ENCODE measurements at places on chromosomes 12 and 14.

- no peak for DNase-seq
These were observed 27.6 kb upstream of the PPM1A start for GRCh38 chr14:60221457-60221856.

GRCh38 chr12:126776026-126776655, 1490.8 kb upstream of the TMEM132C start:
- DNase-seq: no peak

GRCh38 chr12:62252576-62252975, 7.6 kb upstream of the USP15 start:
- DNase-seq: peak; percentile 17

DNA sequence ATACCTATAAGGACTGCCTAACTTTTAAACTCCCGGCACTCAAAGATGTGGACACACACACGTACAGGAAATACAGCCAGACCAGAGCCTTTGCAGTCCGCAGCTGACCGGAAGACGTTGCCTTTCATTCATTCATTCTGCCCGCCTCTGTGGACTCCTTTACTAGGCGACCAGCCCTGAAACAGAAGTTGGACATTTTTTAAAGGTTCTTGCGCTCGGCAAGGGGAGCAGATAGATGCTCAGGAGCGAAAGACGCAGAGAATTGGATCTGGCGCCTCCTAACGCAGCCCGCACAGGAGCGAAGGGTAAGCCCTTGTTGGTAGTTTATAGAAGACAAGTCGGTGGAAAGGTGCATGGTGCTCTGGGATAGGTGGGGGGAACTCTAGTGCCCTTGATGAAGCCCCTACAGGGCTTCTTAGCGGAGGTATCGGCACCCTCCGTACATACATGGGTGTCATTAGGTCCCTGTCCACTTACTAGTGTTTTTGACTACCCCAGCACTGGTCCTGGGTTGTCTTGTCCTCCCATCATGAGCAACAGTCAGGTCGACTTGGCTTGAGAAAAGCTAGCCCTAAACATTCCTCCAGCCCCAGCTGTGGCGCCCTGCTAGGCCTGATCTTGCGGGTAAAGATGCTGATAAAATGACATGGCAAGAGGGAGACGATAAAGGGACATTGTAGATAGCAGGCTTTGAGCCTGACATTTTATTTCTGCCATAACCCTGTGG, at the start of gene KDM2B:
TSS of gene KDM2B (minus strand) at position 65 of the 727 bp plus-strand sequence. CDS start 112 bp downstream, outside the sequence.
- DNase-seq: peak; percentile 61

- no peak for DNase-seq
These were observed 100.3 kb downstream of the SLCO1A2 start for GRCh38 chr12:21234395-21234794.

GRCh38 chr12:120988234-120988633, 9.9 kb downstream of the HNF1A start:
- DNase-seq: no peak

DNA sequence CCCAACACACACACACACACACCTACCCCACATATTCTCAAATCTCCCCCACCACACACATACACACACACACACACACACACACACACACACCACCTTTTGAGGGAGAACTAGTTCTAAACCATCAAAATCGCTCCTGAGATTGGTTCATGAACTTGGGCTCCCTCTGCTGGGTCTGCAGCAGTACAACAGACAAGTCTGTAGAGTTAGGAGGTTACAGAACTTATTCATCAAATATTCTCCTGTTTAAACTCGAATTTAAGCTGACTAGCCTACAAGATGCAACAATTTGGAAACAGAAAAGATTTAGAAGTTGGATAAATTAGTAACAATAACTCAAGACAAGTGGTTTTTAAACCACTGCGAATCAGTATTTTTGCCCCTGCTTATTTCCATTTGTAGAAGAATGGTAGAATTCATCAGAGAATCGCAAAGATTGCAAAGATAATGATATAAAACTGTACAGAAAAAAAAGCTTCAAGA, 136.4 kb upstream of the USP15 start:
- peak; percentile 58 for DNase-seq

DNA sequence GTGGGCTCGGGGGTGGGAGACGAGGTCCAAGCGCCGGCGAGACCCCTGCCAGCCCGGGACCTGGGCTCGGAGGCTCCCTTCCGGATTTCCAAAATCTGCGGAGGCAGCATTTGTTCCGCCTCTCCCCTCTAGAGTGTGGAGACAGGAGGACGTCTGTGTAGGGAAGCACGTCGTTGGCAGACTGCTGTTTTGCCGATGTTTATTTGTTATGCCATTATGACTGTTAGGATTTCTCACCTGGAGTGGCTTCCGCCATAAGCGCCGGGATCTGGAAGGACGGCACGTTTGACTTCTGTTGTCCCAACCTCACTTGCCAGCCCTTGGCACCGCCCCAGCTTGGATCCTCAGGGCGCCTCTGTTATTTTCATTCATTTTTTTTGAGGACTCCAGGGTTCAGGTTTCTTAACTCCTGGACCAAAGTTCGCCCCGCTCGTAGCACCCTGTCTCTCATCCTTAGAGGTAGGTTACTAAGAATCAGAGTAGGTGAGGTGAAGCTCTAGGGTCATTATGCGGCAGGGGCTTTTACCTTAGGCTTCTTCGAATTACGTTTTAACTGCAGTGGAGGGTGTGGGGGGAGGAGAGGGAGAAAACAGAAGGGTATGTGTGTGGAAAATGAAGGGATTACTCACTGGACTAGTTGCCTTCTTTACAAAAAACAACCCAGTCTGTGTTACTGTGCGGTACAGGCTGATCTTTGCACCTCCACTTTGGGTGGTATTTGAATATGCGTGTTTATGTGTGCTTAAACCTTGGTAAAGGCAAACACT, 547 bp upstream of the PYGL start:
- DNase-seq: peak; percentile 55

- DNase-seq: no peak
These were observed 31.3 kb upstream of the ULK1 start for GRCh38 chr12:131862994-131863710.
